ENCODE measurements at places on chromosomes 16 and 17.

DNA sequence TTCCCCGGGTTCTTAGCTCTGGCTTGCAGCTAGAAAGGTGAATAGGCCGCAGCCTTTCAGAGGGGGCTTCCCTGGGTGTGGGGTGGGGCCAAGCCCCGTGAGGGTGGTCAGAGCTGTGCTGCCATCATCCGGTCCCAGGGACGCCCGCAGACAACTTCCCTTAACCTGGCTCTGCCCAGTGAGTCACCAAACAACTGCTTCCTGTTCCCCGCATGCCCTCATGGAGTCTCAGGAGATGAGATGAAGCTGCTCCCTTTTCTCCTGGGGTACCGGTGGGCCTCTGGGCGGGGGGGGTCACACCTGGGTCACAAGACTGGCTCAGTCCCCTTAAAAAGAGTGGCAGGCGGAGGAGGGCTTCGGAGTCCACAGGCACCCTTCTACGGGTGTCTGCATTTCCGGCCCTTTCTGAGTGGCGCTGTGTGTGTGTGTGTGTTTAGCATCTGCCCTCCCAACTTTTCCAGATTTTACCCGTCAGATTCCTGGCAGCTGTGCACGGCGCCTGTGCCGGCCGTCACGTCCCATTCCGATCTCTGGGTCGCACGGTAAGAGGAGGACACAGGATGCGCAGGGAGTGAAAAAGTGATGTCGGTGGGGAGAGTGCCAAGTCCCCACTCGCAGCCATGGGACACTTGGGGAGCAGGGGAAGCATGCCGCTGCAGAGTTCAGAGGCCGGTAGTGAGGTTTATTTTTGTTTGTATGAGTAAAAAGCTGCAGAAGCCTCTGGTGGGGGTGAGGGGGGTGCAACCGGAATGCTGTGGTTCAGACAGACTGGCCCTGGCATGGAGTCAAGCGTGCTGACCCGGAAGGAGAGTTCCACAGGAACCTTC lies 16.8 kb downstream of the HIC1 start:
- no peak for DNase-seq

DNA sequence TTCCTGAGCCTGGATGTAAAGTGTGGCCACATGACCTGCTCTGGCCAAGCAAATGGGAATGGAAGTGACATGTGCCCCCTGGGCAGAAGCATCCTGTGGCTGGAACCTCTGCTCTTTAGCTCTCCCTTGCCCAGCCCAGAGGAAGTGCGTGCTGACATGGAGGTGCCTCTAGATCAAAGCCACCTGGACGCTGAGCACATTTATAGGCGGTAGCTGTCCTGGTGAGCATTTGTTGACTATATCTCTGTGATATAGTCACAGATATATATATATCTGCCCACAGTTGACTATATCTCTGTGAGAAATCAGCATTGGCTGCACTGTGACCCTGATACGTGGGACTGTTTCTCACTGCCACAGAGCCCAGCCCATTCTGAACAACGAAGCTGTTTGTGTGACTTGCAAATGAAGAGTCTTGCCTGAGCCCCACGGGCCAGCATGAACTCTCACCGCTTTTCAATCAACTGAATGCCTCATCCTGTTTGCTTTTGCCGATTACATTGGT lies 118.8 kb downstream of the C16orf95 start:
- DNase-seq: no peak

DNA sequence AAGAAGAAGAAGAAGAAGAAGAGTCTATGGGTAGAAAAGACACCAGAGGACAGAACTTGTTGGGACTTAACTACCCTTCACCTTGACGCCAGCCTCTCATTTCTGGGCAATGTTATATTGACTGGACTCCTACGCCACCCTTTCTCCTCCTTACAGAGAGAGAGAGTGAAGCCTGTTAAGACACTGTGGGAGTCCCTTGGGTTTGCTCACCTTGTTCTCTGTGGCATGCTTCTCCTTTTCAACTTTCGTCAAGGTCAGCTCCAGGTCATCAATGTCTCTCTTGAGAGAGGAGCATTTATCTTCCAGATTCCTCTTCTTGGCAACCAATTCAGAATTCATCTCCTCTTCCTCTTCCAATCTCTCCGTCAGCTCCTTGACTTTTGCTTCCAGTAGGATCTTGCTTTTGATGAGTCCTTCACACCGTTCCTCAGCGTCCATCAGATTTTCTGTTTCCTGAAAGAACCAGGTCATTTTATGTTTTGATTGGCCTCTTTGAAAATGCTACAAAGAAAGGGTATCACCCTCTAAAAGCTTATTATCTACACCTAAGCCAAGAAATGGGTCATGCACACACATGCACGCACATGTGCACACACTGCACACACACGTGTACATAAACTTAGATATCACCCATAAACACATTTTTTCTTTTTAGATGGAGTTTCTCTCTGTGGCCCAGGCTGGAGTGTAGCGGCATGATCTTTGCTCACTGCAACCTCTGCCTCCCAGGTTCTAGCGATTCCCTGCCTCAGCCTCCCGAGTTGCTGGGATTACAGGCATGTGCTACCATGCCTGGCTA lies 48.8 kb downstream of the MYH13 start:
- DNase-seq: no peak

DNA sequence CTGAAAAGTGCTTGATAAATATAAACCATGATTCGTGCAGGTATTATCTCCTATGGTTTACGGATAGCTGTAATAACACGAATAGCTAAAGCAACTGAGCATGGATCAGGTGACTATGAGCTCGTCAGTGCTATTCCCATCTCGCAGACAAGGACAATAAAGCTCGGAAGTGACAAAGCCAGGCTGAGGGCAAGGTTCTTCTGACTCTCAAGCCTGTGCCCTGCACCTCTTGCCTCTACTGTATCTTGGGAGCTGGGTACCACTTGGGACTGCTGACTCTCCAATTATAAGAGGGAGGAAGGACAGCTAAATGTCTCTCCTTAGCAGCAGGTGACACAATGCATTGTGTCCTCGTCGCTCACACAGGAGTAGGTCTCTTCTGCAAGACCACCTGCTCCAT lies 49.6 kb upstream of the IRF8 start:
- no peak for DNase-seq

DNA sequence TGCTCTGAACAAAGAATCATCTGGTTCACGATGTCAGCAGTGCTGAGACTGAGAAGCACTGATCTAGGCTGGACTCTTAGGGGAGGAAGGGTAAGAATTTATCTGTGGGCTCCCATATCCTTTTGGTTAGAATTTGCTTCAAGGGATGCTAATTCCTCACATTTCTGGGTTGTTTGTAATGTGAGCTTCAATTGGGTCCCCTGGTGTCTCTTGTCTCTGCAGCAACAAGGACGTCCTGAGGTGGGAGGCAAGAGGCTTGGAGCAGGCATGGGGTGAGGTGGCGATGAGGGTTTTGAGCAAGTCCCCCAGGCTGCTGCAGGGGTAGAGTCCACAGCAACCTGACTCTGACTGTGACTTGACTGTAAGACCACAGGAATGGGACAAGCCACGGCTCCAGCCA lies 213.8 kb upstream of the NLRP1 start:
- DNase-seq: no peak

DNA sequence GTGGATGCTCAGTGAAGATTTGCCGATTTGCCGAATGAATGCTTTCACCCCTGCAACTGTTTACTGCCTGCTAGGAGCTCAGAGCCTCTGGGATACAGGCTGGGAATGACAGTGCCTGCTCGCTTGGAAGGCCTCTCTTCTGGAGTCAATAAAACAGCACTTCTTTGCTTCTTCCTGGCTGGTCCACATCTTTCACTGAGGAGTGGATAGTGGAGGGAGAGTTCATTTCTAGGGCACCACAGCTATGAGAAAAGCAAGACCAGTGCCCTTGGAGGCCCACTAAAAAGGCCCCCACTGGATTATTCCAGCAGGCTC lies 3.1 kb upstream of the USP7 start:
- no peak for DNase-seq

- no peak for DNase-seq
Measured at GRCh38 chr17:39695089-39695474, 4.8 kb upstream of the ERBB2 start.

Measured in mesothelial cell of epicardium (in vitro differentiated cells).